ENCODE measurements at places on chromosomes 12 and 14.

DNA sequence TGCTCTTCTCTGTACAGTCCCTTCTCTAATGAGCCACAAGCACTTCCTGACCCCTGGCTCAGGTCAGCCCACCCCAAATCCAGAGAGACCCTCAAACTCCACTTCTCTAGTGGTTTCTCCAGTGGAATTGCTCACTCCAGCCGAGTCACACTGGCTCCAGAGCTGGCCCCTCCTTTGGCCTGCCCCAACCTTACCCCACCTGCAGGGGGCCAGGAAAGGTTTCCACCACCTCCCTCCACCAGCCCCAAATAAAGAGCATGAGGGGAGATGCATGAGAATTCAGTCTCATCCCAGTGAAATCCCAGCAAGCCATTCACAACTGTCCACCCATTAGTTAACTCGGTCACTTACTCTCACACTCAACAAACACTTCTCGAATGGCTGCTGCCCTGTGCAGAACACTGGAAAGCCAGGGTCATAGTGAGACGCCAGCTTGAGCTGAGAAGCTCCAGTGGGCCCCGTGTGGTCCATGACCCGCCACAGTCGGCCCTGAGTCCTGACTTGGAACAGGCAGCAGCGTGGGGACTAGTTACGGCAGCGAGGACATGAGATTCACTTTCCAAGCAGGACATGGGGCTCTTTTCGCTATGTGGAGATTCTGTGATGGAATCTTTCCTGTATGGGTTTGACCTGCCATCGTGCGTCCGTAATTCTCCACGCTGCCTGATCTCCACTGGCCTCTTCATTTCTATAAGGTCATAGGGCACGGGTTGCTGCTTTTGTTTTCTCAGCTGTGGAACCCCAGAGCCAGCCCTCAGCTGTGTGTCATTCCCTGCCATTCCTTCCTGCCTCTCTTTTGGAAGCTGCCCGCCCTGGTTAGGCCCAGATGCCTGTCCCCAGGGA lies 44.2 kb downstream of the SLC6A12 start:
- DNase-seq, result no peak

DNA sequence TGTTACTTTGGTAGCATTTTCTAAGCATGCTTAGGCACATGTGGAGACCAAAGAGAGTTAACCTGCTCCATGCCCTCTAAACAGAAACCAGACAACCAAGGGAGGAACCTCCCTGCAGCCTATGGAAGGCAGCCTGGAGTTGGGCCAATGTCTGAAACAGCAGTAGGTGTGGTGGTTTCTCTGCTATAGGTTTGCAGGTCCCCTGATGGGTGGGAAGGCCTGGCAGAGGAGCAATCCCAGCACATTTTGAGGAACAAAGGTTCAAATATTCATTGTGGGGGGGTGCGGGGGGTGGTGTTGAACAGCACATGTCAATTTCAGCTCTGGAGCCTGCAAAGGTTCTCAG lies 65.4 kb downstream of the DACT1 start:
- no peak for DNase-seq

DNA sequence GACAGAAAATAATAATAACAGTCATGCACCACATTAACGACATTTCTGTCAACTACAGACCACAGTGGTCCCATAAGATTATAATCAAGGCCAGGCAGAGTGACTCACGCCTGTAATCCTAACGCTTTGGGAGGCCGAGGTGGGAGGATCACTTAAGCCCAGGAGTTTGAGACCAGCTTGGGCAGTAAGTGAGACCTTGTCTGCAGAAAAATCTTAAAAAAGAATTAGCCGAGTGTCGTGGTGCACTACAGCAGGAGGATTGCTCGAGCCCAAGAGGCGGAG lies 8.6 kb downstream of the NAB2 start:
- DNase-seq, result no peak

DNA sequence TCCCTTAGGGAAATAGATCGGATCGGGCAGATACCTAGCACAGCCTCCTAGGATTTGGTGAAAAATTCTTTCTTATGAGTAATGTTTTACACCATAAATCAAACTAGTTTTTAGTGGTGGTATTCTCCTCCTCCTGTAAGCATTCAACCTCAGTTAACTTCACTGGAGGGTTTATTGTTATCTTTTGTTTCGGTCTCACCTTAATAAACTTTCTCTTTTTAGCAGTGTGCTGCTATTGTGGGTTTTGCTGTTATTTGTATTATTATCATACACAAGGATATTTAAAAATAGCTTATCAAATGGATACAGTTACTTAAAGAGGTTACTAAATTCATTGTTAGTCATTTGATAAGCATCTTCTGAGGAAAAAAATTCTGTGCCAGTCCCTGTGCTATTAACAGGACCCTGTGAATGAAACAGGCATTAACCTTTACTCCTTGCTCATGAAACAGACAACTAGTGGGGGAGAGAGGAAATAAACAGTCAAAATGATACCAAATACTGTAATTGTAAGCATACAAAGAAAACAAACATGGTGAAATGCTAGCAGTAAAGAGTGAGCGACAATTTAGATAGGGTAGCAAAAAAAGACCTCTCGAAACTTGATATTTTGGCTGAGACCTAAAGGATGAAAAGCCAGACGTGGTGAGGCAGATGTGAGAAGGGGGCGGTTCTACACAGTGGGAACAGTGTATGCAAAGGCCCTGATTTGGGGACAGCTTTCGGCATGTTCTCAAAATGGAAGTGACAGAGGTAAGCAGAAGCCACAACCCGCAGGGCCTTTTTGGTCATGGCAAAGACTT lies 178.7 kb upstream of the SOX5 start:
- no peak for DNase-seq
